ENCODE measurements at places on chromosomes 5 and 9.

- no peak for DNase-seq
Observed at GRCh38 chr5:32051796-32052195, 122.3 kb downstream of the GOLPH3 start.

DNA sequence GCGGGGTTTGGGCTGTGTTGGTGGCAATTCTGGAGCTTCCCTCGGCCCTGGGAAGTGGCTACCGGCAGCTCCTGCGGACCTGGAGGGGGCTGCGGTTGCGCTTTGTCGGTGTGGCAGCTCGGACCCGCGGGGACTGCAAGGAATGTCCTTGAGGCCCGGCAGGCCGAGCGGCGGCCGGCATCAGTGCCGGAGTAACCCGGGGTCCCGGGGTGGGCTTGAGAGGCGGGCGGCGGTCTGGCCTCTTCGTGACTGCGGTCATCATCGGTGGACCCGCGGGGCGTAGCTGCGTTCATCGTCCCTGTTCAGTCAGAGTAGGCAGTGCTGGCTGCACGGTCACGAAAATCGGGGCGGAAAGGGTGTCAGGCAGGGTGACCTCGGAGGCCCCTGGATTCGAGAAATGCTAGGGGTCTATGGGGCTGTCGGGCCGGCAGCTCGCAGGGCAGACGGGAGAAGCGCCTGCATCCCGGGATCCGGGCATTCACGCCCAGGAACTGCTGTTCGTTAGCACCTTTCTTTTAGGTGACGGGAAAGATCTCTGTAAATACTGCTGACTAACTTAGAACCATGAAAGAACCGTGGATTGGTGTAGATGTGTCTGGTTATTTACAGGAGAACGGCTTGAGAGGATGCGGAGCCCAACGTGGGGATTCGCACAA lies 474 bp downstream of the HMGCR start:
- DNase-seq = peak; percentile 56

- no peak for DNase-seq
Observed at GRCh38 chr5:172189693-172190296, 1.8 kb upstream of the STK10 start.

DNA sequence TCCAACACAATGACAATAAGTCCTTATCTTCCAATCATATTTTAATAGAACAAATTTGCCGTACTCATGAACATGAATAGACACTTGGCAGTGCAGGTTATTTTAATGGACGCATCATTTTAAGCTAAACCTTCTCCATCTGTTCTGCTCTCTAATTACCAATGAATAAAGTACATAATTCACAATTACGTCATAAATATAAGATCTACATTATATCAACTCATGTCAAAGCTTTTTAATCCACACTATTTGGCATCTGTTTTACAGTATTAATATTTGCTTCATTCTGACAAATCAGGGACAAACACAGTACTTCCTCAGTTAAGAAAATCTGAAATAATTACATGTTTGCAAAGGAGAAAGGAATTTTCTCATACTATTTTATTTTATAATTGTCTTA lies 344.1 kb upstream of the DMAC1 start:
- no peak for DNase-seq

DNA sequence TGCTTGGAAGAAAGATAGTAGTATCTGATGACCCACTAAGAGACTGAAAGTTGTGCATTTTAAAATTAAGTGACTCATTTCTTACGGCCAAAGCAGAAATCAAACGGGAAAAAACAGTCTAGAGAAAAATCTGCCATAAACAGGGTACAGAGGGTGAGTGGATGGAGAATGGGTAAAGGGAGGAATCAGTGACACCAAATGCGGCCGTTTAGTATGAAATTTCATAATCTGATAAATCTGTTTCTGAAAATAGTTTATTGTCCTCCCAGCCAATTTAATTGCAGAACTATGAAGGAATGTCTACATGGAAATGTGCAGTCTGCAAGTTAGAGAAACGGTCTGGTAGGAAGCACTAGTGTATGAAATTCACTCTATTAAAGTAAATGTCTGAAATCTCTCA lies 39.5 kb downstream of the ADAMTS12 start:
- DNase-seq = no peak

- no peak for DNase-seq
Observed at GRCh38 chr9:12516573-12516972, 176.6 kb upstream of the TYRP1 start.

GRCh38 chr5:90898326-90899013 lies 339.9 kb downstream of the ADGRV1 start:
- DNase-seq = no peak

GRCh38 chr5:9057406-9058000 lies 488.4 kb downstream of the SEMA5A start:
- no peak for DNase-seq

GRCh38 chr9:81128701-81129100 lies 560.6 kb downstream of the TLE1 start:
- no peak for DNase-seq

GRCh38 chr5:168472329-168472728 lies 13.9 kb upstream of the RARS1 start:
- DNase-seq = no peak

DNA sequence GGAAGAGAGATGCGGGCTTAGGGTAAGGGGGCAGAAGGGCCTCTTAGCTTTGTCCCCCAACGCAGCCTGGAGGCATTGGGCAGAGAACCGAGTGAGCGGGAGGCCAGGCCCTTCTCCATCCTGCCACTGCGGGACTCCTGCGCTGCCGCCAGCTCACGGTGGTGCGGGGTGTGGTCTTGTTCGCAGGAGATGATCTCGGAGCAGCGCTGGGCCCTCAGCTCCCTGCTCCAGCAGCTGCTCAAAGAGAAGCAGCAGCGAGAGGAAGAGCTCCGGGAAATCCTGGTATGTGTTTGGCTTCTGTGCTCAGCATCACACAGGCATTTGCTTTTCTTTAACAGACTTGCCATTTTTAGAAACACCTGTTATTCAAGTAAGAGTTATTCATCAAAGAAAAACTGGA lies 41.3 kb downstream of the LRSAM1 start:
- no peak for DNase-seq

- no peak for DNase-seq
Observed at GRCh38 chr9:133122935-133123611, 2.0 kb upstream of the RALGDS start.

- DNase-seq = no peak
Observed at GRCh38 chr9:28491121-28491520, 917.8 kb upstream of the C9orf72 start.

DNA sequence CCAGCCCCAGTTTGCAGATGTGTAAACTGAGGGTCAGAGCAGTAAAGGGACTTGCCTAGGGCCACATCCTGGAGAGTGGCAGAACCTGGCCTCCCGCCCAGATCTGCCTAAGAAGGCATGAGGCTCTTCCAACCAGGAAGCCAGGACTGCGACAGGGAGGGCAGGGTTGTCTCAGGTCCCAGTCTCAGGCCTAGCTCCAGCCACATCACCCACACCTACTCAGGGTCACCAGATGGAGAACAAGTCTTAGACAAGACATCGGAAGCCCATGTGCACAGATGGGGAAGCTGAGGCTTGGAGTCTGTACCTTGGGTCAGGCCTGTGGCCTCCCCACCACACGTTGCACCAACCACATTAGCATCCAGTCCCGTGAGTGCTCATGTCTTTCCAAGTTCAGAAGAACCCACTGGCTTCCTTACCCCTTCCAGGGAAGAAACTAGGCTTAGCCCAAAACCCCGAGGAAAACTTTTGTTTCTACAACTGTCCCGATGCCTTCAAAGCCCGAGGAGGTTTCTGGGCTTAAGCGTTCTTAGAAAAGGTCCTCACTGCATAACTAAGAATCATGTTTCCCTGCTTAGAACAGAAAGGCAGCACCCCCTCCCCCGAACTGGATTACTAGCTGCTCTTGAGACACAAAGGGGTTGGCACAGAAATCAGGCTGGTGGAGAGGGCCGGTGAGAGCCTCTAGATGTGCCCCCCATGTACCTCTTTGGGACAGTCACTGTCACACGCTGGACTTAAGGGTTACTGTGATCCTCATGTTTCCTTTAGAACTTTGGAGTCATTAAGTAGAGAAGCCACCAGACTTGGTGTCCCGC lies 2.2 kb downstream of the FAM78A start:
- no peak for DNase-seq

DNA sequence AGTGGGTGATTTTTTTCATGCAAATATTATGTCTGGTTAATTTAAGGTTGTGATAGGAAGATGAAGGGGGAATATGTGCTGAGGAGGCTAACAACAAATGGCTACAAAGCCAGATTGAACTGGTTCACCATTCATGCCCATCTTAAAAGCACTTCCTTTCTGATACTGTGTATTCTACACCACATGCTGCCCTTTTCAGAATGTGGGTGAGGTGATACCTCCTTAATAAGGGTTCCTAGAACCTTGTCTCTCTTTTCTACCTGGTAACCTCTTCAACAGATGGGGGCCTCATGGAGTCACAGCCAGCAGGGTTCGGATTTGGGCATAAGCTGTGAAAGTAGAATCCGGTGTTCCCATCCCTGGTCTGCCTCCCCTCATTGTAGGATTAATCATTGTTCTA lies 1064.0 kb upstream of the SEMA6A start:
- DNase-seq = no peak

GRCh38 chr9:114908805-114909448 lies 21.5 kb downstream of the TNFSF8 start:
- no peak for DNase-seq

- no peak for DNase-seq
Observed at GRCh38 chr9:135355521-135356011, 124.0 kb upstream of the PPP1R26 start.

- DNase-seq = no peak
Observed at GRCh38 chr5:41181691-41182564, 31.4 kb downstream of the C6 start.

DNA sequence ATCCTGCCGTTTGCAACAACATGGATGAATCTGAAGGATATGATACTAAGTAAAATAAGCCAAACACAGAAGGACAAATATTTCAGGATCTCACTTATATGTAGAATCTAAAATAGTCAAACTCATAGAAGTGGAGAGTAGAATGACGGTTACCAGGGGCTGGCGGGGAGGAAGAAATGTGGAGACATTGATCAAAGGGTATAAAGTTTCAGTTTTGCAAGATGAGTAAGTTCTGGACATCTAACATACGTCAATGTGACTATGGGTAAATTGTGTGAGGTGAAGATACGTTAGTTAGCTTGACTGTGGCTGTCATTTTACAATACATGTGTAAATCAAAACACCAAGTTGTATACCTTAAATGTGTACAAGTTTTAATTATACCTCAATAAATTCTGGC lies 200.3 kb downstream of the SNX18 start:
- no peak for DNase-seq

- DNase-seq = no peak
Observed at GRCh38 chr9:4796988-4797853, 4.5 kb downstream of the RCL1 start.

DNA sequence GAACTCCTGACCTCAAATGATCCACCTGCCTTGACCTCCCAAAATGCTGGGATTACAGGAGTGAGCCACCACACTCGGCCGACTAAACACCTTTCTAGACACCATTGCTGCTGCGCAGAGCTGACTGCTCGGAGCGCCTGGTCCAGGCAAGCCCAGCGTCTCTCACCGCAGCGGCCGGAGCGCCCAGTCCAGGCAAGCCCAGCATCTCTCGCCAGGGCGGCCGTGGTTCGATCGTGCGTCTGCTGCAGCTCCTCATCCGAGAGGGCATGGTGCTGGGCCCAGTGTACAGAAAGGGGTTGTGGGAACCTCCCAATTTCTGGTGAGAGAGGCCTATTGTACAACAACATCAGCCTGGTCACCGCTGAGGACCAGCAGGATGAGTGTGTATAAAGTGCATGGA lies 109.5 kb upstream of the RAPGEF1 start:
- no peak for DNase-seq

DNA sequence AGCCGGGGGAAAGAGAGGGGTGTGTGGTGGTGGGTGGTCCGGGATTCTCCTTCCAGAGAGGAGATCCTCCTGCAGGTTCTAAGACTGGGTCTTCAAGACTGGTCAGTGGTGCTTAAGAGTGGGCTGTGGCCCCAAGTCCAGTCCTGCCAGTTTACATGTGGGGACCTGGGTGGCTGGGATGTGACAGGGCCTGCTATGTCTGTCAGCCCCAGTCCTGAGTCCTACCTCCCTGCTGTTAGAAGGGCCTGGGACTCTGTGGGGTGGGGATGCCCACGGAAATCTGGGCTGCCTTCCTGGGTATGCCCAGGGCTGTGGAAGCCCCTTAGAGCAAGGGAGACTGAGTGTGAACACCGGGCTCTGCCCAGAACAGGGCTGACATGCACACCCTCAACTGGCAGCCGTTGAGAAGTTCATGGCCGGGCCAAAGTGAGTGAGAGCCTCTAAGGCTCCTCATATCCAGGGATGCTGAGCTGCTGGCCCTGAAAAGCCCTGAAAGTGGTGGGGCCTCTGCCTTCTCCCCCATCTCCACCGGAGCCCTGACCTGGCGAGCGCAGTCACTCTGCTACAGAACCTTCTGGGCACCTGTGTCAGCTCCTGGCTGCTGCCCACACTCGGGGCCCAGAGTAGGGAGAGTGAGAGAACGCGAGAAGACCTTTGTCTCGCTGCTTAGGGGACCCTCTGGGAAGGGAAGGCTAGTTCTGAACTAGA lies 1.7 kb downstream of the PHF2 start:
- no peak for DNase-seq

DNA sequence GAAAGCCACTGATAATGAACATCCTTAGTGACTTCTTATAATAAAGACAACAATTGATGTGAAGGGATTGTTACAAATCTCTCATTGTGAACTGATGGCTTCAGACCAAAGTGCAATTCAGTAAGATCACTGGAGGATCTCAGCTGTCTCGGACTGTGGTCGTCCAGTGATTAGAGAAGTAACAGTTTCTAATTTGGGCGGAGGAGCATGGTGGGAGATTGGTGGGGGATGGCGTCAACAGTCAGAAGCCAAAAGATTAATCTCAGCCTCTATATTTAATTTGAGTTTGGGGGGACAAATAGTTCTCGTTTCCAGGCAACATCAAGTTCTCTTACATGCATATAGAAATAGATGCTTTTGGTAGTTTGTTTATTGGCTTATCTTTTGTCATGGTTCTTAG lies 11.4 kb downstream of the GZMK start:
- no peak for DNase-seq

- no peak for DNase-seq
Observed at GRCh38 chr9:2093920-2094597, 78.9 kb downstream of the SMARCA2 start.

- DNase-seq = no peak
Observed at GRCh38 chr9:33379666-33380389, 22.5 kb downstream of the AQP7 start.

DNA sequence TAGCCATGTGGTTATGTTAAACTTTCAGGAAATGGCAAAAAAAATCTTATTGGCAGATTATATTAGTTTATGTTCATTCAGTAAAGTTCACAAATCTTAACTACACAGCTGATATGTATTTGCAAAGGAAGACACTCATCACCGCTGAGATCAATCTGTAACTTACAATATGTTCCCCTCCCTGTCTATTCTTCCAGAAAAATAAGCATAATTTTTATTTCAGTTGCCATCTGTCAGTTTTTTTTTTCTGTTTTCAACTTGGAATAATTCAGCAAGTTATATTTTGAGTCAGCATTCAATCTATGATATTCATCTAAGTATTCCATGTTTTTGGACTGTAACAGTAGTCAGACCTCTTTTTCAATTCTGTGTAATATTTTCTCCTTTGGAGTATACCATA lies 1019.9 kb upstream of the PTPRD start:
- DNase-seq = no peak

GRCh38 chr5:29568028-29568427 lies 1625.5 kb upstream of the CDH6 start:
- no peak for DNase-seq

GRCh38 chr5:171980792-171981191 lies 25.6 kb downstream of the FBXW11 start:
- DNase-seq = no peak

GRCh38 chr5:93704996-93705395 lies 36.4 kb downstream of the POU5F2 start:
- no peak for DNase-seq

All from activated CD4-positive, CD25-positive, alpha-beta regulatory T cell treated with anti-CD3 and anti-CD28 coated beads, Interleukin-2, amount 50 U/mL, for 72 hours (primary cell).